ENCODE measurements at places on chromosomes 1 and 21.

DNA sequence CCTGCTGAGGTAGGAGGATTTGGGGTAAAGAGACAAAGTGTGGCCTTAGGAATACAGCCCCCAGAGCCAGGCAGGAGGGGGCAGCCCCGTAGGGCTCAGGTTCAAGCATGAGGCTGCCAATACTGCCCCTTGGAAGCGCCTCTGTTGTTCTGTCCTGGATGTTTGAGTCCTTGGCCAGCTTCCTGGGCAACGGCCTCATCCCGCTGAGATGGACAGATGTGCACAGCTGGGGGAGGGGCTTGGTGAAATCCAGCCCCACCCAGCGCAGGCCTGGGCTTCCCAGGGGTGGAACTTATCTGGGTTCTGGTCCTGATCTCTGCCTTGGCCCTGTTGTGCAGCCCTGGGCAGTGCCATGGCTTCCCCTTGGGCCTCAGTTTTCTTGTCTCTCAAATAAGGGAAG lies 34.8 kb upstream of the MAN1C1 start:
- DNase-seq = no peak

- DNase-seq = peak; percentile 90
Measured at GRCh38 chr1:203289281-203289981, 15.9 kb upstream of the BTG2 start.

- DNase-seq = no peak
Measured at GRCh38 chr1:163737261-163737660, 415.5 kb downstream of the NUF2 start.

DNA sequence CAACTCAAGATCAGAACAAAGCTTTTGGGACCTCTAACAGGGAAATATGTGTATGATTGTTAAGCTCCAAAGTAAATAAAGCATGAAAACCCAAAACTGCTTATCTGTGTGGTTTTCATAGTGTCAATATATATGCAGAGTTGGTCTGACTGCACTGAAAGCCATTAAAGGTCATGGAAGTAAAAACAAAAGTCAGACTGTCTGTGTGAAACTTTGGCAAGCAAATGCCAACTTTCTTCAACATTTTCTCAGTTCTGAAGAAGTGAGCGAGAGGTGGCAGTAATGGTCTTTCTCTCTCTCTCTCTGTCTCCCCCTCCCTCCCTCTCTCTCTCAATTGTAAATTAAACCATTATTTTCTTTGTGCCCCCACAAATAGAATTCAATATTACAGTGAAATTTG lies 100.1 kb upstream of the S1PR1 start:
- DNase-seq = no peak

DNA sequence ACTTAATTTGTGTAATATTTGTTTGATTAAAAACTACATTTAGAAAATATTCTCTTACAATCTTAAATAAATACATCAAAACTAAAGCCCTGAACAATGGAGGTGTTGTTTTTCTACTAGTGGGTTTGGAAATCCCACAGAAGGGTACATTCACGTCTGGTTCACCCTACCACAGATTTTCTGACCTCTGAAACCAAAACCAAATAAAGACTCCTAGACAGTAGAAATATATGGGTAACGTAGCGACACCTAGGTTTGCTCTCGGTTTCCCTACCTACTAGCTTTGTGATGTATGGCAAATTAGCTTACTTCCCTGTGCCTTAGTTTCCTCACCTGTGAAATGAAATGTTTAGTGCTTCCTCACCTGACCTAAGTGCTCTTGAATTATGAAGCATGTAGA lies 312.6 kb downstream of the DPYD start:
- no peak for DNase-seq

DNA sequence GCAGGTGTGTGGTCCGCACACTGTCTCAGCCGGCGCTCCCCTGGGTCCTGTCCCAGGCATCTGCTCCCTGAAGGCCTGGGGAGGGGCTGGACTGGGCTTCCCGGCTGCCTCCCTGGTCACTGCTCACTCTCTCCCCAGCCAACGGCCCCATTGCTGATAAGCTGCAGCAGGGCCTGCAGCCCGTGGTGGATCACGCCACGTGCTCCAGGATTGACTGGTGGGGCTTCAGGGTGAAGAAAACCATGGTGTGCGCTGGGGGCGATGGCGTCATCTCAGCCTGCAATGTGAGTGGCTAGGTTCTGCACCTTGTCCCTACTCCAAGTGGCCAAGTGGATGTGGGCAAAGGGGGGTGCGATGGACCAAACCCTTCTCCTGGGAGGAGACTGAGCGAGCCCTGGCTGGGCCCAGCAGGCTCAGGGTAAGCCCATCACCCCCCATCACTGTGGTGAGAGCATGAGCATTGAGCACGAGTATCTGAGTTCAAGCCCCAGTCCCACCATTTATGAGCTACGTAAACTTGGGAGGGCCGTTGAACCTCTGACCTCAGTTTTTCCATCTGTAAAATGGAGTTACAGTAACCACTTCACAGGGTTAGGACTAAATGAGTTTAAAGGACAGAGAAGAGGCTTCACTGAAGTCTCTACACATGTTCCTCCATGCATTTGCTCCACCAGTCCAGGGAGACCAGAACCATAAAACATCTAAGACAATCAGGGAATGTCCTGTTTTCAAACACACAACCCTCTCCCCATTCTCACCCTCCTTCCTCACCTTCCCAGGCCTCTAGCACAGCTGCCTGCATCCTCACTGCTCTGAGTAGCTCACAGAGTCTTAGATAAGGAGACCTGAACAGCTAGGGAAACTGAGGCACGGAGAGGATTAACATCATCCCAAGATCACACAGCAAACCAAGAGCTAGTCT lies 6.5 kb downstream of the CTRC start:
- DNase-seq = no peak

GRCh38 chr1:210417881-210418280 lies 89.2 kb downstream of the HHAT start:
- DNase-seq = no peak

- peak; percentile 9 for DNase-seq
Measured at GRCh38 chr1:1090424-1091343, 16.6 kb upstream of the RNF223 start.

DNA sequence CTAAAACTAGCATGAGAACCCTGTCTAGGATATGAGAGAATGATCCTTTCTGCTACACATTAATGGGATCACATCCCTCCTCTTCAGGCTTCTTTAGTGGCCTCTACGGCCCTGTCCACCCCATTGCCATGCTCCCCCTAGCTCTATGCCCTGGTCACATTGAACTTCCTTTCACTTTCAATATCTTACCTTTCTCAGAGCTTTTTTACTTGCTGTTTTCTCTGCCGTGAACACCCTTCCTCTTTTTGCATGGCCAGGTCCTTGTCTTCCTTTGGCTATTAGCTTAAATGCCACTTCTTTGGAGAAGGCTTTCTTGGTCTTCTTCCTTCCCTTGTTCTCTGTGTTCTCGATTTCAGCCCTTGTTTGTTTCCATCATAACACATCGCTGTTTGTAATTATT lies 97.4 kb downstream of the GIPC2 start:
- DNase-seq = no peak

- DNase-seq = no peak
Measured at GRCh38 chr1:82091729-82092128, 291.0 kb downstream of the ADGRL2 start.

GRCh38 chr1:108071601-108072000 lies 106.6 kb upstream of the VAV3 start:
- no peak for DNase-seq

DNA sequence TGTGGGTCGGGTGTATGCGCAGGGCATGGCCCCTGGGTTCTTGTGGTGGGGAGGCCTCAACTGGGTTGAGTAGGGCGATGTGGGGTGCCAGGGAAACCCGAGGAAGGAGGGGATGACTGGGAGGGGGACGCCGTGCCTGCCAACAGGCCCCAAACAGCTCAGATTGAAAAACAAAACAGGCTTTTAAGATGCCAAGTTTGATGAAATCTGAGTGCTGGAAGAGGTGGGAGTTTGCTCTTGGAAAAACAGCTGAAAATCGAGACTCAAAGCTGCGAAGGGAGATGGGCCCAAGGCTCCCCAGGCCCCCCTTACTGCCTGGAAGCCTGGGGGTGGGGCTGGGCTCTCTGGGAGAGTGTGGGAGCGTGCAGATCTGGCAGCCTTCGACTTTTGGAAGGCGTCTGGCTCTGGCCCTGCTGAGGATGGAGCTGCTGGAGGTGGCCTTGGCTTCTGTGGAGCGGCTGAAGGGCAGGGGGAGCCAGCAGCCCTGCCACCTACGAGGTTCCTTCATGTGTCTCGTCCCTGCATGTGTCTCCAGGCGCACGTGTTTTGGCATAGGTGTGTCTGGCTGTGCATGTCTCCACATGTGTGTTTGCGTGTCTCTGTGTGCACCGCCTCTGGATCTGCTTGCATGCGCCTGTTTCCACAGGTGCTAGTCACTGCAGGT lies 33.3 kb downstream of the PTPRF start:
- no peak for DNase-seq

All from activated naive CD4-positive, alpha-beta T cell treated with anti-CD3 and anti-CD28 coated beads, Interleukin-2, amount 50 U/mL, for 16 hours (primary cell).